SW 1271 (cell line): ENCODE measurements at places on chromosomes 16 and 17.

- DNase-seq: no peak
These were observed 19.2 kb downstream of the UNC119 start for GRCh38 chr17:28533091-28533807.

- no peak for DNase-seq
These were observed 113.7 kb upstream of the RBFOX1 start for GRCh38 chr16:7218936-7219335.

GRCh38 chr17:298791-299450, 53.7 kb downstream of the RPH3AL start:
- no peak for DNase-seq

- DNase-seq: no peak
These were observed 17.2 kb downstream of the NLK start for GRCh38 chr17:28059675-28060074.

DNA sequence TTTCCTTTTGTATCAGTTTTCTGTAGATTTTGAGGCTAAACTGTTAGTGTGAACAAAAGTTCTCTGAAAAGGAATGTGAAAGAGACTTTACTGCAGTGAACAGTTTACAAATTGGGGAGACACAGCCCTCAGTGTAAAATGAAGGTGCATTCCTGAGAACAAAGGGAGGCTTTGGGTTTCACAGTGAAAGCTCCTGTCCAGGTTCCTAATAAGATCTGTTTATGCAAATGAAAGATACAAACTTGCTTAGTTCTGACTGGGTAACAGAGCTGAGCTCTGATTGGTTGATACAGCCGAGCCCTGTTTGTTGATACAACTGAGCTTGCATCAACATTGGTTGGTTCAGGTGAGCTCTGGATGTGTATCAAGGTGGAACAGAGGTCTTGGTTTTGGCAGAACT, 8.3 kb upstream of the CDRT15 start:
- no peak for DNase-seq

GRCh38 chr17:43552229-43552837, 6.2 kb upstream of the ETV4 start:
- no peak for DNase-seq

DNA sequence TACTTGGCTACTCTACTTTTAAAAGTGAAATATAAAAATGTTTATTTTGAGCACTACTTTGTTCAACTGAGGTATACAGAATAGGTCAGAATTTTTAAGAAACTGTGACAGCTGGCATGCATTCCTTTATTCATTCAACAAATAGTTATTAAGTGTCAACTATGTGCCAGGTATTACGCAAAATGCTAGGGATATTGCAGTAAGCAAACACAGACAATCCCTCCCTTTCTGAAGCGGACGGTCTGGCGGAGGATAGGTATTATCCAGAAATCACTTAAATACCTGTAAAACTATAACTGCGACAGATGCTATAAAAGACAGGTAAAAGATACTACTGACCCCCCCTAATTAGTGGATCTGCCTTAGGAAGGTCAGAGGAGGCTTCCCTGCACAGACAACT, 26.1 kb downstream of the METTL16 start:
- no peak for DNase-seq

- no peak for DNase-seq
These were observed 156.9 kb upstream of the CIBAR2 start for GRCh38 chr16:85269165-85269564.
